NCI-H2029 treated with DMSO at 0.1 percent for 48 hours (cell line): ENCODE measurements at places on chromosomes 6 and 20.

- DNase-seq = no peak
These were observed 16.6 kb downstream of the SASH1 start for GRCh38 chr6:148359228-148359627.

- DNase-seq = no peak
These were observed 15.6 kb downstream of the KCNS1 start for GRCh38 chr20:45085289-45085688.

DNA sequence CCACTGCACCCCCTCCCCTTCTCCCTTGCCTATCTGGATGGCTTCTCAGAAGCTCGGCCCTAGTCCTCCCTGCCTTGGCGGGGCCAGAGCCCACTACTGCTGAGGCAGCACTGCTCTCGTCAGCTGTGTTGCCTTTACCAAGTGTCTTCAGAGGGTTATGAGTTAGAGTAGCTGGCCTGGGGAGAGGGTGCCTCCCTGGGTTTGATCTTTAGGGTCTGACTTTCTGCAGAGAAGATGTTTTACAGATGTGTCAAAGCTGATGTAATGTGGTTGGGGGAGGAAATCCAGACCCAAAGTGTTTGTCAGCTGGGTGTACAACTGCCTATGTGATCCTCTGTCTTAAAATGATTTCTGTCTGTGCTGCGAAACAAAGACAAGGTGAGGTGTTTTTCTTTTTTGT lies 30.4 kb upstream of the PI16 start:
- DNase-seq = no peak

GRCh38 chr6:135525594-135525993 lies 28.1 kb upstream of the AHI1 start:
- DNase-seq = no peak

DNA sequence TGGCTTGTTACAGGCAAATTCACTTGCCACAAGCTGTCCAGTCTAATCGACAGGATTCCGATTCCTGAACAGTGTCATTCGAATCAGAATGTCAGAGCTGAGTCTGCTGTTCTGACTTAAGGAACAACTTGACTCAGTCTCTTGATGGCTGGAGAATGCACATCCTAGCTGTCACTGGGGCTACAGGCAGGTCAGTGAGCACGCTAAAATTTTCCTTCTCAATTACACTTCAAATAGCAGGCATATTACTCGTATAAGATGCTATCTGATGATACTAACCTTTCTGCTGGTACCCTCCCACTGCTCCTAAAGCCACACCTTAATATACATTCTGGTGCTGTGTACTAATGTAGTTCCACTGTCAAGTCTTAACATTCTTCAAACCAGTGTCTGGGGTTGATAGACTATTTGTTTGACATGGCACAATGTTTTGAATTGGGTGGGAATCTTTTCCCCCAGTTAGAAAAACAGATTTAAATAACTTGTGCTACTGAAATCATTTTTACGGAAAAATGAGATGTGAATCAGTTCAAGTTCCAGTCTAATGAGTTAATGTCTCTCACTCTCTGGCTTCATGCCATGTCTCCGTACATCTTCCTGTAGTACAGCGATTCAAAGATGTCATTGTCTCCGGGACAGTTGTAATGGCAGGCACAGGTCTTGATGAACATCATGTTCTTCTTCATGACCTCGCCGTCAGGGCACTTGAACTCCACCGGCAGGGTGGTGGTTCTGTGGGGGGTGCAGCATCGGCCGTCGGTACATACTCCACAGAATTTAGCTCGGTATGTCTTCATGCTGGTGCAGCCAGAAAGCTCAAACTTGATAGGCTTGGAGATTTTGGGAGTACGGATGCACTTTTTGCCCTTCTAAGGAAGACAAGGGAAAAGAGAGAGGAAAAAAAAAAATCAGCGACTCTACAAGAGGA lies 2.2 kb downstream of the CCN2 start:
- no peak for DNase-seq

DNA sequence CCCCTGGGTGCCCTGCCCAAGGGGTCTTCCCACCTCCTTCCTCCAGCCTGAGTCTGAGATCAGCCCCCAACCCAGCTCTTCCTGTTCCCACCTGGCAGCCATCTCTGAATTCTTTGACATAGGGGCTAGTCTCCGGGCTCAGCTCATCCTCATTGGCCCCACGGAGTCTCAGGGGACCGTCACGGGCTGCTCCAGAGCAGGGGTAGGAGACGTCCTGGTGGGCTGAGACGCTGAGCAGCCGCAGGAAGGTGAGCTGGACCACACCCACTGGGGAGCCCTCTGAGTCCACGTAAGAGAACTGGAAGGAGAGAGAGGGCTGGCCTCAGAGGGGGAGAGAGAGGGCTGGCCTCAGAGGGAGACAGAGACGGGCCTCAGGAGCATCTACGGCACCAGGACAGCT lies 28.1 kb downstream of the COL11A2 start:
- no peak for DNase-seq

GRCh38 chr20:49647550-49647949 lies 66.1 kb downstream of the B4GALT5 start:
- DNase-seq = no peak

DNA sequence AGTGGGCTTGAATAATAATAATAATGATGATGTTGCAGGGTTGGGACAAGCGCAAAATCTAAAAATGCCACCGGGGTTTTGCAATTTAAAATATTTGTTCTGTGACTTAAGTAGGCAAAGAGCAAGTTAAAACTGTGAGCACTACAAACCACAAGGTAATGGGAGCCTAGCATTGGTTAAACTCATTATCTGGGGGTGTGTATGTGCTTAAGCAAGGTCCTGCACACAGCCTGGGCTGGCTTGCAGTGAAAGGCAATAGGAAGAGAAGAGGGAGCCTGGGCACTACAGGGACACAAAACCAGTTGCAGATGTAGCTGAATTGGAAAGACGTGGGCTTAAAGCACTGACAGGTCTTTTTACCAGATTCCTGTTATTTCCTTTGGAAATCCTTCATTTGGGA lies 11.7 kb downstream of the SIM1 start:
- no peak for DNase-seq
